Pericardium fibroblast (primary cell): ENCODE measurements at places on chromosomes 2 and 18. TPM values are rescaled to one million over a fixed set of nuclear protein-coding genes. Genes with fewer than 3 reads are reported as not detected.

HJURP gene
- 1.8 and 4.9 TPM in 2 replicates for total RNA-seq

DIPK1C gene
- total RNA-seq: not detected in 2 replicates

C18orf54 gene
- 0.94 and 2.0 TPM in 2 replicates for total RNA-seq

VSNL1 gene
- 0.09 TPM in 1 of 2 replicates, not detected in the other for total RNA-seq

EGR4 gene
- not detected in 2 replicates for total RNA-seq

CFAP65 gene
- not detected in 2 replicates for total RNA-seq
